ENCODE measurements at places on chromosomes 6 and 20. TPM values are rescaled to one million over a fixed set of nuclear protein-coding genes. Genes with fewer than 3 reads are reported as not detected.

CST7 gene
- 3.4 TPM for total RNA-seq

BPIFB1 gene
- total RNA-seq: not detected

FAM209A gene
- not detected for total RNA-seq

RHAG gene
- 0.28 TPM for total RNA-seq

RBBP9 gene
- total RNA-seq: 15.0 TPM

FBXO9 gene
- total RNA-seq: 99.5 TPM

RFX6 gene
- not detected for total RNA-seq

HLA-DPA1 gene
- total RNA-seq: 44.4 TPM

SERINC1 gene
- total RNA-seq: 271 TPM

MRS2 gene
- total RNA-seq: 13.6 TPM

HMGCLL1 gene
- total RNA-seq: 0.42 TPM

ZSCAN23 gene
- total RNA-seq: 2.0 TPM

CST11 gene
- total RNA-seq: not detected

TPX2 gene
- total RNA-seq: 0.88 TPM

FAM209B gene
- 0.38 TPM for total RNA-seq

REV3L gene
- 70.7 TPM for total RNA-seq

KCNK15 gene
- 4.1 TPM for total RNA-seq

PLEKHG1 gene
- total RNA-seq: 23.0 TPM

MUC22 gene
- total RNA-seq: not detected

SMOC2 gene
- total RNA-seq: 77.6 TPM

CCR6 gene
- not detected for total RNA-seq

LAMA4 gene
- total RNA-seq: 189 TPM

SUMO4 gene
- 1.8 TPM for total RNA-seq

ANKRD6 gene
- 14.6 TPM for total RNA-seq

DEFB115 gene
- not detected for total RNA-seq

CYP39A1 gene
- total RNA-seq: 1.5 TPM

BAG2 gene
- 32.6 TPM for total RNA-seq

IMPG1 gene
- total RNA-seq: not detected

HCRTR2 gene
- total RNA-seq: not detected

DSP gene
- total RNA-seq: 3.0 TPM

MEI4 gene
- 0.09 TPM for total RNA-seq

NTSR1 gene
- not detected for total RNA-seq

SLC35D3 gene
- total RNA-seq: not detected

MPIG6B gene
- 1.1 TPM for total RNA-seq

SLC4A11 gene
- total RNA-seq: 0.38 TPM

PROCR gene
- total RNA-seq: 239 TPM

TRIM40 gene
- not detected for total RNA-seq

GPSM3 gene
- total RNA-seq: 22.1 TPM

TREML1 gene
- 0.56 TPM for total RNA-seq

BIRC7 gene
- not detected for total RNA-seq

OPRL1 gene
- total RNA-seq: 0.76 TPM

DLK2 gene
- total RNA-seq: 0.42 TPM

PRL gene
- total RNA-seq: not detected

KCNS1 gene
- total RNA-seq: not detected

C6orf58 gene
- not detected for total RNA-seq

CPNE5 gene
- 5.2 TPM for total RNA-seq

SLC26A8 gene
- total RNA-seq: 0.42 TPM

SNX21 gene
- total RNA-seq: 55.4 TPM

MTG2 gene
- total RNA-seq: 19.8 TPM

PTCHD4 gene
- 1.6 TPM for total RNA-seq

FGD2 gene
- 35.5 TPM for total RNA-seq

WFDC2 gene
- total RNA-seq: 38.0 TPM

TAP1 gene
- 30.2 TPM for total RNA-seq

NHSL1 gene
- 13.3 TPM for total RNA-seq

APMAP gene
- 45.6 TPM for total RNA-seq

TTLL9 gene
- total RNA-seq: 0.14 TPM

Measured in posterior vena cava (tissue), 2 donors.